Activated CD8-positive, alpha-beta T cell treated with anti-CD3 and anti-CD28 coated beads, Interleukin-2, amount 10 ng/mL, durations not matched to agents 7 days and 5 days (primary cell): ENCODE measurements at places on chromosomes 1 and 21. TPM values are rescaled to one million over a fixed set of nuclear protein-coding genes. Genes with fewer than 3 reads are reported as not detected.

The OR2L8 gene
- 0.29 TPM for total RNA-seq

DNA sequence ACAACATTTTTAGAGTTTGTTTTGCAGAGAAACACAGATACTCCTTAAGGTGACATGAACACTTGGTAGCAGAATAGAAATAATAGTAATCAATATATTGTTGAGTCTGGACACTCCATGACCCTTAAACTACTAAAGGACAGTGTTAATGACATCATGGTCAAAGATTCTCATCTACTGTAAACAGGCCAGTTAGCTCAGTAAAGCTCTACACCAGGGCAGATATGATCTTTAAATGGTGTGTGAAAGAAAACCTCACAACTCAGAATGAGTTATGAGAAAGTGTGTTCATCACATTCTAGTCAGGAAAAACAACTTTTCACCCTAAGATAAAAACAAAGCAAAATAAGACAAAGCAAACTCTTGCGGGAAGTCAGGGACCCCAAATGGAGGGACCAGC lies 58.1 kb upstream of the ADAMTS5 start:
- no peak for DNase-seq

DNA sequence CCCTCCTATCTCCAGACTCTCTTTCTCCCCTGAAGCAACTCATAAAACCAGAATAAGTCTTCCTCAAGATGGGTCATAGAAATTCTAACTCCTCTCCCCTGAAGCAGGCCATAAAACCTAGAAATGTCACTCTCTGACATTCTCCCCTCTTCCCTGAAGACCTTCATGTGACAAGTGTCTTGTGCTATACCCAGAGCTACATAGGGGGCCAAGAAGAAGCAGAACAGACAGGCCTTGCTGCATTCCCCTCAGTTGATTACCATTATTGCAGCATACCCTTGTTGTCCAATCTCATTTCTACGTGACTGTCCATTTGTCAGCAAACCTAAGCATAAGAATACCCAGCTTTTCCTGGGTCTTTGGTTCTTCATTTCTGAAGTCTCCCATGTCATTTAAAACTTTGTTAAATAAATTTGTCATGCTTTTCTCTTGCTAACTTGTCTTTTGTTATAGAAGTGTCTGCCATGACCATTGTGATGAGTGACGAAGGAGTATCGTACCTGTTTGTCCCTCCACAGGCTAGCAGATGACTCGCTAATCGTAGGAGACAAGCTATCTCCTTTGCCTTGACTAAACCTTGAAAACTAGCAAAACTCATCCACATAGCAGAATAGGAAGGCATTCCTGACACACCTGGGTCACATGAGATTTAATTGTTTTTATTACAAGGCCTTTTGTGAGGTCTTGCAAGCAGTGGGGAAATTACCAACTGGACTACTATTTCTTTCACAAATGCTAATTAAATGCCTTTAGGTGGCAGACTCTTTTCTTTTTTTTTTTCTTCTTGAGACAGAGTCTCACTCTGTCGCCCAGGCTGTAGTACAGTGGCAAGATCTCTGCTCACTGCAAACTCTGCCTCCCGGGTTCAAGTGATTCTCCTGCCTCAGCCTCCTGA lies 39.4 kb upstream of the ZNF326 start:
- no peak for DNase-seq

DNA sequence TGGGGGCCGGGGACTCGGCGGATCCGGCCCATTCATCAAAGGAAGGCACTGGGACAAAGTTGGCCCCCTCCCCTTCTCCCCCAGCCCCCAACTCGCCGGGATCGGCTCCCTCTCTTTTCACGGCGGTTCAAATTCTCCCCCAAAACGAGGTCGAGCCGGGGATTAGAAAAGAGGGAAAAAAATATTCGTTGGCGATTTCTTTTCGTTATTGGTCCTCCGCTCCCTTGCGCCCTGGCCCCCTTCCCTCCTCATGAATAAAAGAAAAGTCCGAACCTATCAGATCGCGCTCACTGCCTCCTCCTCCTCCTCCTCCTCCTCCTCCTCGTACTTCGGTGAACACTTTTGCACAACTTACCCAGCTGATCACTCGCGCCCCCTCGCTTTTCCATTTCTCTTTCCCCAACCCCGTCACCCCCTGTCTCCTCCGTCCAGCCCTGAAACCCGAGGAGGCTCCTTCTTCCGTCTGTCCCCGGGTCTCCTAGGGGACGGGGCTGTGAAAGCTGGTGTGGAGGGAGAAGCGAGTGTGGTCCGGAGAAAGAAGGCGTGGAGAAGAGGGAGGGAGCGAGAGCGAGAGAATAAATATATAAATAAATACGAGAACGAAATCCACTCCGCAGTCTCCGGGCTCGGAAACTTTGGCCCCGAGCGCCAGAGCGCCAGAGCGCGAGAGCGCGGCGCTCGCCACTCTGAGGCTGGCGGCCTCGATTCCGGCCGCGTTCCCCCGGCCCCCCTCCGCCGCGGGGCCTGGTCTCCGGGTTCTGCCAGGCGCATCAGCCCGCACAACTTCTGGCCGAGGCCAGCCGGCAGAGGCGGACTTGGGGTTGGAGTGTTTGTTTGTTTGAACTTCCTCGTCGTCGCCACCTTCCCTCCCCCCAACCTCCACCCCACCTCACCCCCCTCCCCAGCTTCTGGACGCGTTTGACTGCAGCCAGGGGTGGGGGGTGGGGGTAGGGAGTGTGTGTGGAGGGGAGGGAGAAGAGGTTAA lies at the start of gene PAX7:
TSS of gene PAX7 (plus strand) at position 336 of the 985 bp plus-strand sequence. CDS start 758 bp downstream, outside the sequence.
- DNase-seq: no peak

- DNase-seq: no peak
Observed at GRCh38 chr1:5109633-5110032, 455.2 kb downstream of the AJAP1 start.

GRCh38 chr1:176557543-176558258 lies 94.7 kb downstream of the PAPPA2 start:
- DNase-seq: no peak

GRCh38 chr21:25578056-25578961 lies 29.0 kb downstream of the MRPL39 start:
- DNase-seq: no peak
